Cardiac ventricle fibroblast (primary cell): ENCODE measurements at places on chromosomes 4 and X. TPM values are rescaled to one million over a fixed set of nuclear protein-coding genes. Genes with fewer than 3 reads are reported as not detected.

Gene GLRA3
- not detected in 2 replicates for total RNA-seq

Gene CXorf38
- 9.6 and 11.7 TPM in 2 replicates for total RNA-seq

Gene FGF16
- total RNA-seq, result 0.05 TPM in 1 of 2 replicates, not detected in the other

Gene CSAG1
- not detected in 2 replicates for total RNA-seq

Gene NDST4
- total RNA-seq, result not detected in 2 replicates

Gene HDX
- 1.2 and 1.7 TPM in 2 replicates for total RNA-seq

Gene COL4A6
- 0.44 and 0.54 TPM in 2 replicates for total RNA-seq

Gene GPR50
- not detected in 2 replicates for total RNA-seq

Gene CXCL9
- total RNA-seq, result not detected in 2 replicates

Gene TEX13B
- total RNA-seq, result not detected in 2 replicates

Gene IL21
- total RNA-seq, result not detected in 2 replicates

Gene AADAT
- total RNA-seq, result 4.6 and 5.2 TPM in 2 replicates

Gene KANTR
- 4.8 and 6.9 TPM in 2 replicates for total RNA-seq

Gene DMRTC1B
- total RNA-seq, result not detected in 2 replicates

Gene GLA
- 16.0 and 18.4 TPM in 2 replicates for total RNA-seq

Gene SH2D1A
- not detected in 2 replicates for total RNA-seq

Gene TMEM255A
- not detected in 2 replicates for total RNA-seq

Gene TNIP3
- total RNA-seq, result 0.44 TPM in 2 replicates

Gene TXK
- not detected in 2 replicates for total RNA-seq

Gene FGF13
- total RNA-seq, result not detected in 2 replicates

Gene FRMPD4
- 0.49 and 0.69 TPM in 2 replicates for total RNA-seq

Gene TECRL
- not detected in 2 replicates for total RNA-seq

Gene SMC1A
- total RNA-seq, result 12.0 and 15.9 TPM in 2 replicates

Gene PASD1
- not detected in 2 replicates for total RNA-seq

Gene REELD1
- total RNA-seq, result not detected in 2 replicates

Gene DCX
- 0.06 TPM in 1 of 2 replicates, not detected in the other for total RNA-seq

Gene PLP1
- total RNA-seq, result 4.9 and 9.0 TPM in 2 replicates

Gene MAGEC2
- total RNA-seq, result not detected in 2 replicates

Gene VCX3B
- total RNA-seq, result not detected in 2 replicates

Gene SYN1
- total RNA-seq, result 1.3 and 1.7 TPM in 2 replicates

Gene LDB2
- 10.0 and 17.2 TPM in 2 replicates for total RNA-seq

Gene MTNR1A
- not detected in 2 replicates for total RNA-seq

Gene FAM9B
- not detected in 2 replicates for total RNA-seq

Gene FAAH2
- 1.6 TPM in 1 of 2 replicates, not detected in the other for total RNA-seq

Gene SLC10A6
- total RNA-seq, result not detected in 2 replicates
